ENCODE measurements at places on chromosomes 2 and 18.
A peak's percentile ranks its signal among the peaks of the same experiment; 100 is the strongest.

DNA sequence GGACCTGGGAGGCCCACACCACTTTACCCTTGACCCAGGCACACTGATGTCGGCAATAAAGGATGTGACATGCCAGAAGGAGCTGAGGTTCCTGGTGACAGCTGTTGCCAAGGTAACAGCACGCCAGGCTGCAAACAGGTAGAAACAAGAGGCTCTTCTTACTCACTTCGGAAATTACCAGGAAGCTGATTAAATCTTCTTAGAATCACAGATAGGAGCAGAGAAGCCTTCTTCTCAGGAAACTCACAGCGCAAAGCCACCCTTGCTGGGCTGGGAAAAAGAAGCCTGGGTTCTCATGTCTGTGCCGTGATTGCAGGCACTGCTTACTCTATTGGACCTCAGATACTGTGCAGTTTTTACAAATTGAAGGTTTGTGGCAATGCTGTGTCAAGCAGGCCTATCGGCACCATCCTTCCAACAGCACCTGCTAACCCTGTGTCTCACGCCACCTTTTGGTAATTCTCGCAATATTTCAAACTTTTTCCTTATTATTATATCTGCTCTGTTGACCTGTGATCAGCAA lies 61.0 kb upstream of the TAF1B start:
- DNase-seq: peak; percentile 67

GRCh38 chr18:60471652-60472051 lies 99.1 kb upstream of the MC4R start:
- no peak for DNase-seq

- DNase-seq: no peak
Observed at GRCh38 chr2:64514008-64514407, 10.1 kb upstream of the AFTPH start.

DNA sequence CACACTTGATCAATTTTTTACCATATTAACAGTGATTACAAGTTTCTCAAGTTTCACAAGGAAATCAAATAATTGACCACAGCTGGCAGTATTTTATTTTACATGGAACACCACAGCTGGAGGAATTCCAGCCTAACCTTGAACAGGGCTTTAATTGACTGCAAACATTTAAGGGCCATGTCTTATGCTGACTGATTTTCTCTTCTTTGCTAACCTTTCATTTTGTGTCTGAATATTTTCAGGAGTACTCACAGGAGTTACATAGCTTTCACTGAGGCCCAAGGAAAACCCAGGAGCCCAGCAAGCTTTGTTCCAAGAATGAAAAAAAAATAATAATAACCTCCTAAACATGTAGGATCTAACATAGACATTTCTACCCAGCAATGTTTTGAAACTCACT lies 49.6 kb downstream of the FRZB start:
- DNase-seq: no peak

GRCh38 chr2:181675254-181675653 lies 5.1 kb downstream of the NEUROD1 start:
- no peak for DNase-seq

GRCh38 chr2:120465989-120466703 lies 120.2 kb downstream of the INHBB start:
- DNase-seq: no peak

DNA sequence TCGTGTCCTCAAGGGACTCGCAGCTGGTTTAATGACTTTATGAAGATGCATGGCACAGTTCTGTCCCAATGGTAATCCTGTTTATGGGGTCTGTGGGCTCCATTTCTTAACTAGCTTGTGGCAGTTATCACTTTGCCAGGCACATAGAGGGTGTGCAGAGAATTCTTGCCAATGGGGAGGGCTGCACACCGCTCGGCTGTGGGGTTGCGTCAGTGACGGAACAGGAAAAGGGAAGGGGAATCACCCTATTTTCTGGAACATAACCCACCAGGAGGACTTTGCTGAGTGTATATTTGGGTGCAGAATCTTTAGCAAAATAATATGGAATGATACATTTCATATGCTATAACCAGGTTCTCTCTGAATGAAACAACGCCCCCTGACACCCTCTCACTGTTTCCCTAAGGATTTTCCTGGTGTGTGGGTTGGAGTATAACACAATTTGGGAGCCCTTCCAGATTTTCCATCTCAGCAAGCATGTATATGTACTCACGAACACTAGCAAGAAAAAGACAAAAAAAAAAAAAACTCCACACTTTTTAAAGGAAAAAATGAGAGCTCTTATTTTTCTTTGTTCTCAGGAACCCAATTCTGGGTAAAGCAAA lies 43.9 kb upstream of the TRIB2 start:
- DNase-seq: no peak

DNA sequence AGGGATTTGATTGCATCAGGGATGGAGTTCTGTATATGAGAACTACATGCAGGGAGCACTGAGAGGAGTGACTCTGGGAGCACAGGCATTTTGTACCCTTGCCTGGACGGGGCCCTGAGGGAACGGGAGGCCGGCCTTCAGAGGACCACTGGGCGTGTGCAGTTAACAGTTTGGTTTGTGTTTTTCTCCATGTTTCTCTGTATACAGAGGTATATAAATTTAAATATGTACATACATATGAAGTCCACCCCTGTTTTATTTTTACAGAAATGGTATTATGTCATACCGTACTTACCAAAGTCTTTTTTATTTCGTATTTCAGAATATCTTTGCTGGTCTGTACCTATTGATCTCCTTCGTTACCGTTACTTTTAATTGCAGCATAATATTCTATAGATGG lies 111.3 kb downstream of the PTPRM start:
- DNase-seq: no peak

DNA sequence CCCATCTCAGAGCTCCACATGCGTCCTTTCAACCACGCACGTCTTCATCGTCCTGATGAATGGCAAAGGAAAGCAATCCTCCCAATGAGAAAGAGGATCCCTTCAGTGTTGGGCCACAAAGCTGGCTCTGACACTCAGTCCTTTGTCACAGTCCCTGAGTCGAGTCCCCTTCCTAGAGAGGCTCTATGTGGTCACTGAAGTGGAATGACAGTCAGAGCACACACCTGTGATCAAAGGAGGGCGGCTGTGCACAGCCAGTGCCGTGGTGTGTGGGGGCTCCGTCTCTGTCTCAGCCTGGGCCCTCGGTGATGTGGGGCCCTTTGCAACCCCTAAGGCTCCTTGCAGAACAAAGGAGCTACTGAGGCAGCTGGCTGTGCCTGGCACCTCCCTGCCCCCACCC lies 157.3 kb upstream of the APCDD1 start:
- no peak for DNase-seq

DNA sequence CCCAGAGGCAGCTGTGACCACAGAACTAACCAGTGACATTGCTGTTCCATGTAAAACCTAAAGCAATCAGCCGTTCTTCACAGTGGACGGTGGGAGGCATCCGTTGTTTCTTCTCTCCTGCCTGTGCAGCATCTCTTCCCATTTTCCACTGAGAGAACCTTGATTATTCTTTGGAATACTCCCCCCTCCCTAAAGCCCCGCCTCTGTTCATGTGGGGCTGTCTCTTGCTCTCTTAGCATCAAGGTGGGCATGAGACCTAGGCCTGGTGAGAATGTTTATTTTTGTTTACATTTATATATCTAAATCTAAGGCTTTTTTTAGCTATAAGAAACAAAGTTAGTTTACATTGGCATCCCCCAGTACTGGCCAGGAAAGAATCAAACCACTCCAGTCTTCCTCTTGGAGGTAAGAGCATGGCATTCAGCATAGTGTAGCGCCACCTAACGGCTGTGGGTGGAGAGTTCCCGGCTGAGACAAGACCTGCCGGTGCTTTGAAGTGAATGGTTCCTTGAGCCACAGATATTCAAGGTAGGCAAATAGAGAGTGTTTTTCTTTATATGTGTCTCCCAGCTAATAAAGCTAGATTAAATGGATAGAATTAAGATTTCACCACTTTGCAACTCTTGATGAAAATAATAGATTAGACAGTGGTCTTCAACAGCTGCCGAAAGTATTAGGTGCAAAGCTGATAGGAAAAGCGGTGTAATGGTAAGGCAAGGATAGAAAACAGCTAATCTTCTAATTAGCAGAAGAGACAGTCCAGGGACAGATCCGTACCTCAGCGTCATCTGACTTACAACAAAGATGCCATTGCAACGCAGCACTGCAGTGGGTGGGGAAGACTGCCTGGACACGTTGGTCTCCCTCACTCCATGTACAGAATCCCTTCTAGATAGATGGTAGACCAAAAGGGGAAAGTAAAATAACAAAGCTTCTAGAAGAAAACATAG lies 219.6 kb upstream of the RAB12 start:
- DNase-seq: no peak

DNA sequence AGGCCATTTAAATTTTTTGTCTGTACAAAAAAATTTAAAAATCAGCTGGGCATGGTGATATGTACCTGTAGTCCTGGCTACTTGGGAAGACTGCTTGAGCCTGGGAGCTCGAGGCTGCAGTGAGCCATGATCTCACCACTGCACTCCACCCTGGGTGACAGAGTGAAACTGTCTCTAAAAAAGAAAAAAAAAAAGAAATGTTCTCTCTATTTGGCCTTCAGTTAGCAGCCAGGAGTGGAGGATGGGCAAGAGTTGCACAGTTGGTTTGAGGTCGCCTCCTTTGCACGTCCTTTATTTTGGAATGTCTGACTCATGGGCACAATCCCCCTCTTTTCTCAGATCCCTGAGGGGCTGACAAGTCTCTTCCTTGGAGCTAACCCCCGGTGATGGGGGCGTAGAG lies 26.3 kb downstream of the ITM2C start:
- no peak for DNase-seq

DNA sequence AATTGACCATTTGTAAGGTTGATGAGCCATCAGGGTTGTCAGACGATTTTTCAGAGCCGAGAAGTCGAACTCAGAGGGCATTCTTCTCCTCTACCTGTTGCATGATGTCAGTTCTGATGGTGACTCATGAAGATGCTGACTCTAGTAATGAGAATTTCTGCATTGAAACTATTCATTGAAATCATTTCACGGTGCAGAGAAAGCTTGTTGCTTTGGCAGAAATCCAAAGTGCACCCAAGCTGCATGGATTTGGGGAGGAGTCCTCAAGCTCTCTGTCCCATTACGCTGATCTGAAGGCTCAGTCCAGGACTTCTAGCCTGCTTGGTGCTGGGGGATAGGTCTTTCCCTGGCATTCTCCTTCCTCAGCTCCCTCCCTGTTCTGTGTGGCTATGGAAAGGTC lies 125.7 kb upstream of the PXDN start:
- no peak for DNase-seq

DNA sequence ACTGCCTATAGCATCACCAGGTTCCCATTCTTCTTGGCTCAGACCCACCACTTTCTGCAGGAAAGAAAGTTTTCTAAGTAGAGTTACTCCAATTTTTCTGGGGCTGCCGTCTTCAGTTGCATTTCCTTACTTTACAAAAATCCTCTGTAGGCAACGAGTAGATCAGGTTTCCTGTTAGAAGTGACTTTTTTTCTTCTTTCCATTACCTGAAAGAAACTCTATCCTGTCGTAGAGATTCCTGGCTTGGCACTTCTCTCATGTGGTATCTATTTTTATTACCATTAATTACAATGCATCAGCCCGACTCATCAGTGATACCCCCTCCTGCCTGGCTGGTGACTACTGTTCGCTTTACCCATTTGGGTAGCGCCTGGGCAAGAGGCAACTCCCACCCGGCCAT lies 5.6 kb upstream of the SIX2 start:
- DNase-seq: no peak

DNA sequence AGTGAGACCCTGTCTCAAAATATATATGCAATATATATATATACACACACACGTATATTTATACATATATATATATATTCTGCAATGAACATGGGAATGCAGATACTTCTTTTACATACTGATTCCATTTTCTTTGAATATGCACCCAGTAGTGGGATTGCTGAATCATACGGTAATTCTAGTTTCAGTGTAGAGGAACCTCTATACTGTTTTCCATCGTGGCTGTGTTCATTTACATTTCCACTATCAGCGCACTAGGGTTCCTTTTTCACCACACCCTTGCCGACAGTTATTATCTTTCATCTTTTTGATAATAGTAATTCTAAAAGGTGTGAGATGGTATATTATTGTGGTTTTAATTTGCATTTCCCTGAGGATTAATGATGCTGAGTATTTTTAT lies 52.3 kb upstream of the SLC39A10 start:
- DNase-seq: no peak

GRCh38 chr2:166762746-166763145 lies 125.5 kb upstream of the XIRP2 start:
- DNase-seq: no peak

DNA sequence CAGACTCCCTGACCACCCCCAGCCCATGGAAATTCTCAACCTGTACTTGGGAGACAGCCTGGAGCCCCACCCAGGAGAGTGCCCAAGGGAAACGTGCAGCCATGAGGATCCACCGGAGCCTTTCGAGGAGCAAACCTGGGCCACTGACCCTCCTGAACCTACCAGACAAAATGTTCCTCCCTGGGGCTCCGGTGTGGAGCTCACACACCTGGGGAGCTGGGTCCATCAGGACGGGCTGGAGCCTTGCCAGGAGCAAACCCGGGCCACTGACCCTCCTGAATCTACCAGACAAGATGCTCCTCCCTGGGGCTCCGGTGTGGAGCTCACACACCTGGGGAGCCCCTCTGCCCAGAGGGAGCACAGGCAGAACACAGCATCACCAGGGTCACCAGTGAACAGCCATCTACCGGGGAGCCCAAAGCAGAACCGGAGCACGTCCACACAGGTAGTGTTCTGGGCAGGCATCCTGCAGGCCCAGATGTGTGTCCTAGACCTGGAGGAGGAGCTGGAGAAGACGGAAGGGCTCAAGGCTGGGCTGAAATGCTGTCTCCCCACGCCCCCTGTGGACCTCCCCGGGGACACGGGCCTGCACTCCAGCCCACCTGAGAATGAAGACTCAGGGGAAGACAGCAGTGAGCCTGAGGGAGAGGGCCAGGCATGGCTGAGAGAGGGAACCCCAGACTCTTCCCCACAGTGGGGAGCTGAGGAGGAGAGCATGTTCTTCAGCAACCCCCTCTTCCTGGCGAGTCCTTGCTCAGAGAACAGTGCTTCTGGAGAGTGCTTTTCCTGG lies 8.9 kb downstream of the PSD4 start:
- no peak for DNase-seq

DNA sequence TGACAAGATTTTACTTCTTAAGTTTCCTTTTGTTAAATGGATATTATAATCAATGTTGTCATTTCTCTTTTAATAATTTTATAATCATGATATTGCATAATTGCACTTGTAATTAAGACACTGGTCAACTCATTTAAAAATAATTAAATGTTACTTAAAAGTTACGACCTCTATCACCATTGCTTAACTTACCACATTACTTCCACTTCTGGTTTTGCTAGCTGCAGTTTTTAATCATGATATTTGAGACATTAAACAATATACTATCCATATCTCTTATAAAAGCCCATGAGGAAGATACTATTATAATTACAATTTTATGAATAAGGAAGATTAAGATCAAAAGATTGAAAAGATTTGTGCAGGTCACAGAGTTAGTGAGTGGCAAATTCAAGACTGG lies 502.0 kb downstream of the RNF144A start:
- DNase-seq: no peak

All from activated effector memory CD4-positive, alpha-beta T cell treated with Interleukin-2 at 50 U/mL for 16 hours (primary cell).